Stimulated activated CD8-positive, alpha-beta memory T cell treated with anti-CD3 and anti-CD28 coated beads, Interleukin-7, amount 100 ng/mL, for 1 hour (primary cell): ENCODE measurements at places on chromosomes 3 and 15.

DNA sequence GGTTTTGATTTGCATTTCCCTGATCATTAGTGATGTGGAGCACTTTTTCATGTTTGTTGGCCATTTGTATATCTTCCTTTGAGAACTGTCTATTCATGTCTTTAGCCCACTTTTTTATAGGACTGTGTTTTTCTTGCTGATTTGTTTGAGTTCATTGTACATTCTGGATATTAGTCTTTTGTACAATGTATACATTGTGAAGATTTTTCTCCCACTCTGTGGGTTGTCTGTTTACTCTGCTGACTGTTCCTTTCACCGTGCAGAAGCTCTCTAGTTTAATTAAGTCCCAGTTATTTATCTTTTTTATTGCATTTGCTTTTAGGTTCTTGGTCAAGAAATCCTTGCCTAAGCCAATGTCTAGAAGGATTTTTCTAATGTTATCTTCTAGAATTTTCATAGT, 91.1 kb upstream of the ATP11B start:
- no peak for DNase-seq

GRCh38 chr3:54866251-54866650, 61.6 kb downstream of the LRTM1 start:
- DNase-seq = no peak

DNA sequence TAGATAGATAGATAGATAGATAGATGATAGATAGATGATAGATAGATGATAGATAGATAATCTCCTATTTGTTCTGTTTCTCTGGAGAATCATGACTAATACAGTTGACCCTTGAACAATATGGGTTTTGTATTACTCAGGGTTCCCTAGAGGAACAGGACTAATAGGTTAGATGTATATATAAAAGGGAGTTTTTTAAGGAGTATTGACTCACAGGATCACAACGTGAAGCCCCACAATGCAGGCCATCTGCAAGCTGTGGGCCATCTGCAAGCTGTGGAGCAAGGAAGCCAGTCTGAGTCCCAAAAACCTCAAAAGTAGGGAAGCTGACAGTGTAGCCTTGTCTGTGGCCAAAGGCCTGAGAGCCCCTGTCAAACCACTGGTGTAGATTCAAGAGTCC, 67.6 kb downstream of the PYDC2 start:
- DNase-seq = no peak

DNA sequence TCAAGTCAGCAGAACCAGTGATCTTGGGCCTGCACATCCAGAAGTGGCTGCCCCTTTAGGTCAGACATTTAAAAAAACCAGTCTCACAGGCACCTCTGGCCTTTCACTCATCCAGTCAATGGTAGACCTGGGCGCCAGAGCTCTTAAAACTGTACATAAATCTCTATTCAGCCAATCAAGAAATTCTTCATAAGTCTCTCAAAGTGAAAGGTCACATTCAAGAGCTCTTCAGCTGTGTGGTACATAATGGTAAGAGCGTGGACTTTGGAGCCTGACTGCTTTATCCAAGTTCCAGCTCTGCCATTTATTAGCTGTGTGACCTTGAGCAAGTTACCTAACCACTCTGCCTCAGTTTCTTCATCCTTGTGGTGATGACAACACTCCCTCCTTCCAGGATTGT, 22.3 kb upstream of the MORF4L1 start:
- no peak for DNase-seq

- no peak for DNase-seq
Observed at GRCh38 chr3:62833538-62833937, 41.7 kb downstream of the CADPS start.

DNA sequence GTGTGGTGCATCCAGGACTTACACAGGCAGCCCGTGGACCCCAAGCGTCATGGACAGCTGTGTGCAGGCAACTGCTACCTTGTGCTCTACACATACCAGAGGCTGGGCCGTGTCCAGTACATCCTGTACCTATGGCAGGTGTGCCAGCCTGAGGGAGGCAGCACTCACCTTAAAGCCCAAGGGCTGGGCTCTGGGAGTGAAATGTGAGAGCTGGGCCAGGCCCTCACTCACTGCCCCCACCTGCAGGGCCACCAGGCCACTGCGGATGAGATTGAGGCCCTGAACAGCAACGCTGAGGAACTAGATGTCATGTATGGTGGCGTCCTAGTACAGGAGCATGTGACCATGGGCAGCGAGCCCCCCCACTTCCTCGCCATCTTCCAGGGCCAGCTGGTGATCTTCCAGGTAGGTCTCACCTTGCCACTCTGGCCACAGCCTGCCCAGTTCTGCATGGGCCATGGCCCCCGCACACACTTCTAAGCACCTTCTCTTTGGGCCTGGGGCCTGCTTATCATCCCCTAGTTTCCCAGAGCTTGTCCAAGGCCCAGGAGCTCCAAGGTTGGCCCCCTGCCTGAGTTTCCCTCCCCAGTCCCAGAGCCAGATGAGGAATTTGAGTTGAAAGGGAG, 11.0 kb downstream of the VILL start:
- DNase-seq = no peak

DNA sequence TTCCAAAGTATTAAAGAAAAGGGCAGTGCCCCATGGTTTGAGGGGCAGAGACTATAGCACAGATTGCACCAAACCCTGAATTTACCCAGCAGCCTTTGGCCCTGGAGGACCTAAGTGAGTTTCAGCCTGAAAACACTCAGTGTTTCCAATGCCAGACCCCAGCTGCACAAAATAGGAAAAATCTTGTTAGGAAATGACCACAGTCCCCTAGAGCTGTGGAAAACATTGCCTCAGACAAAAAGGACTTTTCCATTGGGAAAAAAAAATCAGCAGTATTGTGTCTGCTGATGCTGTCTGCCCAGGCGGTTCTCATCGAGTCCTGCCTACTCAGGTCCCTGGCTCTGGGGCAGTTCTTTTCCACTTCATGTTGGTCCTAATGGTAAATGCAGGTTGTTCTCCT, 121.7 kb upstream of the DLG1 start:
- no peak for DNase-seq

GRCh38 chr3:52038227-52038626, 18.1 kb downstream of the DUSP7 start:
- DNase-seq = no peak

- no peak for DNase-seq
Observed at GRCh38 chr15:85094685-85095084, 113.0 kb downstream of the PDE8A start.

- no peak for DNase-seq
Observed at GRCh38 chr3:191804935-191805334, 344.0 kb downstream of the PYDC2 start.

- no peak for DNase-seq
Observed at GRCh38 chr15:41039121-41039520, 77.0 kb downstream of the INO80 start.

DNA sequence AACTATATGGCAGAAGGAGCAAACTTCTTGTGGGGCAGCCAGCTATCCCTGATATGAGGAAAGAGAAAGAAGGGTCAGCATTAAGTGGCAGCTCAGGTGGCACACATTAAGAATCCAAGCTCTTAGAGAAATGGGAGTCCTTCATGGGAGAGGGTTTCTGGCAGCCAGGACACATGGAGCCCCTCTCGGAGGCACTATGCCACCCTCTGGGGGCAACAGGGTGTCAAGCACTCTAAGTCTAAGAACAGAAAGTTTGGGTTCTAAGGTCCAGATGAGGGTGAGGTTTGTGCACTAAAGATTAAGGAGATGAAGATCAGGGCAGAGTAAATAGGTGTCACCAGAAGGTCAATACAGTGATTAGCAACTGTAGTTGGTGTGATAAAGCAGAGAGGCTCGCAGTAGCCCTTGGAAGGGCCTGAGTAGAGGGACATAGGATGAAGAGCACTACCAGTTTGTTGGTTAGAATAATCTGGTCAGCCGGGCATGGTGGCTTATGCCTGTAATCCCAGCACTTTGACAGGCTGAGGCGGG, 89.3 kb downstream of the ST6GAL1 start:
- no peak for DNase-seq

GRCh38 chr3:95212117-95212516, 1149.3 kb downstream of the NSUN3 start:
- no peak for DNase-seq

DNA sequence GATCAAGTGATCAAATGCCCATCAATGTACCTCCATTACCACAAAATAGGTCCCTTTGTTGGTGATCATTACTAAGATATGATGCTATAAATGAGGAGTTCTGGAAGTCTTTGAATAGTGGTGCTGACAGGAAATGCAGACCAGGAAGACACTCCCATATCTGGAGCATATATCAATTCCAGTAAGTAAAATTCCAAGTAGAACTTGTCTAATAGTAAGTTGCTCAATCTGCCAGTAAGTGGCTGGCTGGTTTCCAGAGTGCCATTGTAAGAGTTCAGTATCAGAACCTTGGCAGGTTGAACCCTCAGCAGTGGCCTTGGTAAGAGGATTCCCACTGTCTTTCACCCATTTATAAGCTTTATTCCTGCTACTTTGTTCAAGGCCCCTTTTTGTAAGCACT, 379.9 kb upstream of the RBMS3 start:
- no peak for DNase-seq

DNA sequence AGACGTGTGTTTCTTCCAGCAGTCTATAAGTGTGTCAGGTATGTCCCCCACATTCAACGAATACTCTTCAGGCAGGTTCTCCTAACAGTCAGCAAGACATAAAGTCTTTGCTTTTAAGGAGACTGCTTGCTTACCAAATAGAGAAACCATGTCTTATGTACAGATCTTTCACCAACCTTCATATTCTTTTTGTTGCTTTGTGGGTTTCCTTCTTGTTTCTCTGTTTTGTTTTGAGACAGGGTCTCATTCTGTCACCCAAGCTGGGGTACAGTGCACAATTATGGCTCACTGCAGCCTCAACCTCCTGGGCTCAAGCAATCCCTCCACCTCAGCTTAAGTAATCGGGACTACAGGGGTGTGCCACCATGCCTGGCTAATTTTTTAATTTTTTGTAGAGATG, 14.3 kb downstream of the DYNC1LI1 start:
- no peak for DNase-seq

- DNase-seq = no peak
Observed at GRCh38 chr3:140927279-140928069, 14.2 kb upstream of the SLC25A36 start.
